ENCODE measurements at places on chromosomes 13 and 19.

- DNase-seq = no peak
Measured at GRCh38 chr13:35648201-35648600, 171.7 kb upstream of the MAB21L1 start.

DNA sequence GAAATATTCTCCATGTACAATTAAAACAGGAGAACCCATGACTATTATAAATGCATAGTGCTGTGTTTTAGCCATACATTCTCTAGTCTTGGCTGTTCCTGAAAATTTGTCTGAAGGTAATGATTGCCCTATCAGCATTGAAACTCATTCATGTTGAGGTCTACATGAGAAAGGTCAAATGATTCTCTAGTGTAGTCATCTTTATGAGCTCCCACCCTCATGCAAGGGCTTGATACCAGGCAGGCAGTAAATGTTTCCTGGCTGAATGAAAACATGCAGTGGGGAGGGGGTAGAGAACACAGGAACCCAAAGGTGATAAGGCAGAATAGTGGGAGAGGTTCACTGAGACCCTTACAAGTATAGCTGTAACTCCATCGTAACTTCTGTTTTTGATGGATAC is 424.3 kb downstream of the COG6 start:
- no peak for DNase-seq

DNA sequence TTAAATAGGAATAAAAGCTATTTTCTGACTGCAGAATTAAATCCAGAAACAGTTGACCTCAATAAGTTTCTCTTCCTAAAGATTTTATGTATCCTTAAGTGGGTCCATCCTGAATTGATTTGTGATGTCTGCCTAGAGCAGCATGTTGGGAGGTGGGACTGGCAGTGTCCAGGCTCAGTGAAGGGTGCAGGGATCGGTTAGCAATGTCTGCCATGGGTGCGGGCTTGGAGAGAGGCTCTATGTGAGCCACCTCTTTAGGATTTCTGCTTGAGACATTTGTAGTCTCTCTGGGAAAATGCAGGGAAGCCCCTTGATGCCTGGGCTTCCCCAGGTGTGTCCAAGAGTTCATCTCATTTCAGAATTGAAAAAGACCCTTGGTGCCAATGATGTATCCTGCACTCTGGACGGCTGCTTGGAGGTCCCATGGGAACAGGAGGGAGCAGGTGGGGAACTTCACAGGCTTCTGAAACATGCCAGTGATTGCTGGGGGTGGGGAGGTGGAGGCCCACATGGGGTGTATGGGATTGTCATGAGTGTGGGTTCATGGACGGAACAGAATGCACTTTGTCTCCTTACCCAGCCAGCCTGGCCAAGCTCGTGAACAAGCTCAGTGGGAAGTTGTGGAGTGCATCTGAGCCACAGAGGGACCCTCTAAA is 6.2 kb upstream of the COLGALT1 start:
- no peak for DNase-seq

DNA sequence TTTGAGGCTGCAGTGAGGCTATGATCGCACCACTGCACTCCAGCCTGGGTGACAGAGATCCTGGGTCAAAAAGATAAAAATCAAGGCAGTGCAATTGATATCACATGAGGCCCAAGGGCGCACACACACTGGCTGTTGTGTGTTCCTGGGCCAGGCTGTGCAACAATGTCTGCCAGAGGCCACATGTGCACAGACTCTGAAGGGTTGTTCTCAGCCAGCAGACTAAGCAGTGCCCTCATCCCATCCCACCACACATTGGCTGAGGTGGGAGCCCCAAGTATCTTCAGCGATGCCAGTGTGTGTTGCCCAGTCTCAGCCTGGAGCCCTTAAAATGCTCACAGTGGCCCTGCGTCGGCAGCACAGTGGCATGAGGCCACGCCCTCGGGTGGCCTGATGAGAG is 12.6 kb downstream of the PEX11G start:
- no peak for DNase-seq

DNA sequence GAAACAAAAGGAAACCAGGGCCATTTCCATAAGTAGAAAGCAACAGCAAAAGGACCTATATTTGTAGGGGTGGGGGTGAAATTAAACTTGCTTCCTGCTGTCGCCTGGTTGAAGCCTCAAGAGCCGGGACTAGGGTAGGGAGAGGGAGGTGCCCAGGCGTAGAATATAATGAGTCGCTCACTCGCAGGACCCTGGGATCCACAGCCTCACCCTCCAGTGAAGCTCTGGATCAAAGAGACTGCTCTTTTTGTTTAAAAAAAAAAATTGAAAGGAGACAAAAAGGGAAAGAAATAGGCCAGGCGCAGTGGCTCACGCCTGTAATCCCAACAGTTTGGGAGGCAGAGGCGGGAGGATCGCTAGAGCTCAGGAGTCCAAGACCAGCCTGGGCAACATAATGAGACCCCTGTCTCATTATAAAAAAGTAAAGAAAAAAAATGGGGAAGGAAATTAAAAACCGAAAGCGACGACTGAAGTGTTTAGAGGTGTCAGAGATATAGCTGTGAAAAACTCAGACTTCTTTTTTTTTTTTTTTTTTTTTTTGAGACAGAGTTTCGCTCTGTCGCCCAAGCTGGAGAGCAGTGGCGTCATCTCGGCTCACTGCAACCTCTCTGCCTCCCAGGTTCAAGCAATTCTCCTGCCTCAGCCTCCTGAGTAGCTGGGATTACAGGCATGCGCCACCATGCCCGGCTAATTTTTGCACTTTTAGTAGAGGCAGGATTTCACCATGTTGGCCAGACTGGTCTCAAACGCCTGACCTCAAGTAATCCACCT is 10.9 kb upstream of the ADGRE5 start:
- DNase-seq = no peak

- no peak for DNase-seq
Measured at GRCh38 chr13:44465318-44465717, 91.7 kb downstream of the SERP2 start.

- DNase-seq = no peak
Measured at GRCh38 chr19:55702131-55702627, 27.2 kb downstream of the EPN1 start.

DNA sequence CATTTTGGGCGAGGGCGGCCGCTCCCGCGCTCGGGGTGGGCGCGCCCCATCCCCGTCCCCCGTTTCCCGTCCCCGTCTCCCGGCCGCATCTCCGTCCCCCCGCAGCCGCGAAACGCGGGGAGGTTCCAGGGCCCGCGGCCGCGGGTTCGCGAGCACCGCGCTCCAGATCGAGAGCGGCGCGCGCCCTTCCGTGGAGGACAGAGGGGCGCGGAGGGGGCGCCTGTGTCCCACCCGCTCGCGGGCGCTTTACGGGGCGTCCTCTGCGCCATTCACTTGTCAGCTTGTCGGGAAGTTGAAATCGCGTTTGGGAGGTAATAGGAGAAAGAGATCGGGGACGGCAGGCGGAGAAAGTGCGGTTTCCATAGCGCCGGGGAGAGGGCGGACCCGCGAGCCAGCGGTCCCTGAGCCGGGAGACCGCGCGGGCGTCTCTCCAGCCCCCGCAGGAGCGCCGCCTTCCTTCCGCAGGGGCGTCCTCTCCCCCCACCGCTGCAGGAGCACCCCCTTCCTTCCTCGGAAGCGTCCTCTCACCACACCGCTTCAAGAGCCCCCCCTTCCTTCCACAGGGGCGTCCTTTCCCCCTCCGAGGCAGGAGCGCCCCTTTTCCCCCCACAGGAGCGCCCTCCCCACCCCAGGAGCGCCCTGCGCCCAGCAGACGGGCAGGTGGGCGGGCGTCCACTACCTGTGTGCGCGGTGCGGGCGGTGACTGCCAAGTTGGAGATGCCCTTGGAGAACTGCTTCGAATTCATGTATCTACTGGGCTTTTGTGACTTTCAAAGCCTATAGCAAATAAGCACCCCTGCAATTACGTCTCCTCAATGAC is 962 bp upstream of the IRS2 start:
- peak; percentile 56 for DNase-seq

DNA sequence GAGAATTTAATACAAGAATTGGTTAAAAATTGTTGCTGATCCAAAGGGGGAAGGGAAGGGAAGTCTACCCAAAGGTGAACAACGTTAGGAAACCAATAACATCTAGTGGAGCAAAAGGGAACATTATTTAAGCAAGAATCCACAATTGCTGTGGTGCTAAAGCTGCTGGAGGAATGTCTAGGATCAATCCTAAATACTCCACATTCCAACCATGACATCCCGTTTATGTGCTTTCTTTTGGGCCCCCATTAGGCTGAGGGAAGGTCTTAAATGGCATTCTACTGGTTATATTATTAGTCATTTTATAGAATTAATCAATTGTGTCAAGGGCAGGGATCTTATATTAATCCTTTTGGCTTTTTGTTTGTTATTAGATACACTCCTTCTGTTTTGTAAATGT is 39.9 kb upstream of the VWA8 start:
- DNase-seq = no peak

DNA sequence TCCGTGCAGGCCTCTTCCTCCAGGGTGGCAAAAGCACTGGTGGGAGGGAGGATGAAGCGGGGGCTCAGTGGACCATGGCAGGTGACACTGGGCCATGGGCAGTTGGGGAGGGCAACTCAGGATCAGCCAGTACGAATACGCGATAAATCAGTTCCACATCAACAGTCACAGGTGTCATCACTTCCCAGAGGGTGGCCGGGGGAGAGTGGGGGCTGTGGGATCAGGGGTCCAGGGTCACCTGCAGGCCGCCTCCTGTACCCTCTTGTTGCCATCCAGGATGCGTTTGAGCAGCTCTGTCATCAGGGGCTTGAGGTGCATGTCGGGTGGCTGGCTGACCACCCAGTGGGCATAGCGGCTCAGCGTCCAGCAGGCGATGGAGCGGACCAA is 9.9 kb upstream of the FBXW9 start:
- no peak for DNase-seq

GRCh38 chr13:106471957-106472543 is 63.4 kb downstream of the EFNB2 start:
- peak; percentile 98 for DNase-seq

- DNase-seq = no peak
Measured at GRCh38 chr19:32233885-32234284, 111.5 kb upstream of the ZNF507 start.

DNA sequence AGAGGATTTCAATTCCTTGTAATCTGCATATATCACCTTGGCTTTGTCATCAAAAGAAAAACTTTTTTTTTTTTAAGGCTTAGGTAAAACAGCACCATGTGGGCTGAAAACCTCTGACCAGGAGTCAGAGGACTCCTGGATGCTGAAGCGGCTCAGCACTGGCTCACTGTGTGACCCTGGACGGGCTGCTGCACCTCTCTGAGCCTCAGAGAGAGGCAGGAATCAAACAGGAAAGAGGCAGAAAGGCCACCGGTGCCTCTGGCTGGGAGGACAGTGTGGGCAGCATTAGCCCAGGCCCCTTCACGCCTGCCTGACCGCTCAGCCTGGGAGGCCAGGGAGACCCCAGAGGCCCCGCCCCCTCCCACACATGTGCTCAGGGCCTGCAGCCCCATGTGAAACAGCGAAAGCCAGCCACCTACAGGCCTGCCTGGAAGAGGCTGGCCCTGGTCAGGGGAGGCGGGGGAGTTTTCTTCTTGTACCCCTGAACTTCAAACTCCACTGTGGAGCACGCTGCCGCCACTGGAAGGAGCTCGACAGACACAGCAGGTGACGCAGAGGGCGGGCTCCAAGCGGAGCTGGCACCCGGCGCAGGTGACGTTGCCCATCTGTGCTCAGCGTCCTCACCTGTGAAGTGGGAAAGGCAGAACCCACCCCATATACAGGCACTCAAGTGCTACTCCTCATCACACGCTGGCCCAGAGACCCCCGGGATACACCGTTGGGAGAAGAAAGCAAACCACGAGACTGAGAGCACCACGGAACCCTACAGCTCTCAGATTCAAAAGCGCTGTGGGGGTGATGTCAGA is 39.7 kb downstream of the MLLT1 start:
- DNase-seq = no peak

DNA sequence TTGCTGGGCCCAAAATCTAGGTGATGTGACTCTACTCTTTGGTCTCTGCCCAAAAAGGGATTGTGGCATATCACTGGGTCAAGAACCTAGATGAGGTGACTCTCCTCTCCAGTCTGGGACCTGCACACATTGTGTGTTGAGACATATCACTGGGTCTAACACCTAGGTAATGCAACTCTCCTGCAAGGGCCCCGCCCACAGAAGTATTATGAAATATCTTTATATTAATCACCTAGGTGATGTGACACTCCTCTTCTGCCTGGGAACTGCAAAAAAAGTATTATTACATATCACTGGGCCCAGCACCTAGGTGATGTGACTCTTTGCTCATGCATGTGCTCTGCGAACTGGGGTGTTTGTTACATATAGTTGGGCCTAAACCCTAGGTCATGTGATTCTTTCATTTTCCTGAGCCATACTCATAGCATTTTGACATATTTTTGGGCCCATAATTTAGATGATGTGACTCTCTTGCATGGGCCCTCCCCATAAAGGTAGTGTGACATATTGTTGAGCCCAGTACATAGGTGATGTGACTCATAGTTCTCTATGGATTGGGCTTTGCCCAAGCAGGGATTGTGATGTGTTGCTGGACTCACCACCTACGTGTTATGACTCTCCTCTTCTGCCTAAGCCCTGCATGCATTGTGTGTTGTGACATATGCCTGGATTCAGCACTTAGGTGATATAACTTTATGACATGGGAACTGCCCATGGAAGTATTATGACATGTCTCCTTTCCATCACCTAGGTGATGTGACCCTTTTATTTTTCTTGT is 11.2 kb upstream of the ZNF681 start:
- DNase-seq = no peak

DNA sequence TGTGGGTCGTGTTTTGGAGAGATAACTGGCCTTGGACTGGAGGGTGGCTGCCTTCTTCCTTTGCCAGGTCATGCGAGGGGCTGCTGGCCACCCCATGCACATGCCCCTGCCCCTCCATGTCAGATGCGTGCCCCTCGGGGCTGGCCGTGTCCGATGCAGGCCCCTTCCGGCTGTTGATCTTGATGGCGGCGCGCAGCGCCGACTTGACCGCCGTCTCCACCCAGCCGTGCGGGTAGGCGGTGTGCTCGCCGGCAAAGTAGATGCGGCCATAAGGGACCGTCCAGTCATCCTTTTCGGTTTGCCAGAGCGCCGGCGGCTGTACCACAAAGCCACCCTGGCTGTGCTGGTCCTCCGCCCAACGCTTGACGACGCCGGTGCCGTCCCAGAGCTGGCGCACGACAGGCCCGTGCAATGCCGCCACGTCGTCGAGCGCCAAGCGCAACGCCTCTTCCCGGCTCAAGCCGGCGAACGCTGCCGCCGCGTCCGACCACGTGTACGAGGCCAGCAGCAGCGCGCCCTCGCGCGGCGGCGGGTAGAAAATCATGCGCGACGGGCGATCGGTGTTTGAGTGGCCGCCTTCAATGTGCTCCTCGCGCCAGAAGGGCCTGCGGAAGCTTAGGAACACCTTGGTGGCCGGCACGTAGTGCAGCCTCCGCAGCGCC is 6.9 kb downstream of the IL4I1 start:
- DNase-seq = peak; percentile 93

DNA sequence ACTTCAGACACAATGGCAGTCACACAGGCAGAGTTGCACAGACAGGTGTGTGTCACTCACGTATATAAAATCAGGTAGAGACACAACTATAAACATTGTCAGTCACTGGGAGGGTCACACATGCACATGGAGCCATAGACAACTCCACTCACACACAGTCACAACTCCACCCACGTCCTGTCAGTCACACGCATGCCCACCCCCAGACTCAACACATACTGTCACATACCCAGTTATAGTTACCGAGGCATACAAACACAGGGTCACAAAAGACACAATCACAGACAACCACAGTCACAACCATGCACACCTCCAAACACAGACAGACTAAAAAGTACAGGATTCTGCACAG is 1.5 kb downstream of the NUMBL start:
- no peak for DNase-seq

GRCh38 chr13:42153199-42154113 is 105.0 kb downstream of the DGKH start:
- DNase-seq = no peak

GRCh38 chr13:99983499-99984401 is 2.2 kb downstream of the ZIC2 start:
- no peak for DNase-seq

- DNase-seq = no peak
Measured at GRCh38 chr19:7663706-7664105, 5.1 kb upstream of the RETN start.

Data from trophoblast cell (in vitro differentiated cells and primary cell).